ENCODE measurements at places on chromosomes 13 and 19. TPM values are rescaled to one million over a fixed set of nuclear protein-coding genes. Genes with fewer than 3 reads are reported as not detected.

Gene ZNF506
- total RNA-seq = 39.0 TPM

Gene RPL36
- 514 TPM for total RNA-seq

Gene NCAN
- total RNA-seq = 186 TPM

Gene PRKD2
- total RNA-seq = 54.7 TPM

Gene OR7A5
- total RNA-seq = not detected

Gene FUZ
- 13.6 TPM for total RNA-seq

Gene ZNF440
- 20.3 TPM for total RNA-seq

Gene ZNF665
- total RNA-seq = 1.1 TPM

Gene C1QTNF9
- not detected for total RNA-seq

Gene ZNF527
- 11.6 TPM for total RNA-seq

Gene OR7D2
- total RNA-seq = not detected

Gene FOSB
- not detected for total RNA-seq

Gene PBX4
- 56.1 TPM for total RNA-seq
